GM18507 (cell line): ENCODE measurements at places on chromosomes 5 and 9.

DNA sequence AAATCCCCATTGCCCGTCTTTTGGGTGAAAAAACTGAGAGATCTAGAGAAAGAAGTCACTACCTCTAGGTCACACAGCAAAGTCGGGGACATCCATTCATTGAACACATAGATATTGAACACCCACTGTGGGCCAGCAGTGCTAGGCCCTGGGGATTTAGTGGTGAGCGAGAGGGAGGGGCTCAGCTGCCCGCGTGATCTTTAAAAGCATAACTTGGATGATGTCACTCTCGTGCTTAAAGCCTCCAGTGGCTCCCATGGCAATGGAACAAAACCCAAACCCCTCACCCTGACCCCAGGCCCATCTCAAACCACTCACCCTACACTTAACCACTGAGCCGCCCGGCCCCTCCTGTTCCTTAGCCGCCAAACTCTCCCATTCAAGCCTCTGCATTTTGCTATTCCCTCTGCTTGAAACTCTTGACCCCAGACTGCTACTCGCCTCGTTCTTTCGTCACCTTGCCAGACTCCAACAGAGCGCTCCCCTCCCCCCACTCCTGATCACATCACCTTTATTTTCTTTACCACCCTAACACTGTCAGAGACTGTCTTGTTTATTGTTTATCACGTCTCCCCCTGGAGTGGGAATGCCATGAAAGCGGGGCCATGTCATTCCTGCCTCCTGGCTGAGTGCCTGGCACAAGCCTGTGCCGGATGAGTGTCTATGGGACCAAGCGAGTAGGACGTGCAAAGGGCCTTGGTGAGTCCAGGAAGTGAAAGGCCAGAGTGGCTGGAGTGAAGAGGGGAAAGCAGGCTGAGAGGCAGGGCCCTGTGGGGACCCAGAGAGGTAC lies 710 bp upstream of the PIP5KL1 start:
- no peak for DNase-seq

GRCh38 chr9:107983181-107983603 lies 493.6 kb upstream of the KLF4 start:
- no peak for DNase-seq

DNA sequence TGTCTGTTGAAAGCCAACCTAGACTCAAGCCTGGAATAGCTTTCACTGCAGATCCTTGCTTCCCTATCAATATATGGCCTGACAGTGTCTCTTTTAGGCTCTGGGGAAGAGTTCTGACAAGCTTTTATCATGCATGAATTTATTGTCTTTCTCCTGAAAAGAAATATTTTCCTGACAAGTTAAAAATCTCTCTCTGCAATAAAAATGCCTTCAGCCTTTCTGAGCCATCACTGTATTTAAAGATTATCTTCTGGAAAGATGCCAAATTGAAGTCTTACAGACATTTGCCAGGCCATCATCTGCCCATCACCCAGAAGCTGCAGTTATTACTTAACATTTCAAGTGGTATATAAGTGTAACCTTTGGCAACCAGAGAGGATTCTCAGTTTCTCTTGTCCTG lies 88.1 kb upstream of the HTR1A start:
- DNase-seq: no peak

GRCh38 chr9:91285729-91286353 lies 75.9 kb downstream of the AUH start:
- DNase-seq: no peak

- no peak for DNase-seq
These were observed 11.7 kb downstream of the NIPAL4 start for GRCh38 chr5:157471709-157472108.

GRCh38 chr5:103674251-103674650 lies 111.7 kb upstream of the NUDT12 start:
- no peak for DNase-seq

GRCh38 chr9:82101475-82101874 lies 112.9 kb downstream of the SPATA31D1 start:
- DNase-seq: no peak

DNA sequence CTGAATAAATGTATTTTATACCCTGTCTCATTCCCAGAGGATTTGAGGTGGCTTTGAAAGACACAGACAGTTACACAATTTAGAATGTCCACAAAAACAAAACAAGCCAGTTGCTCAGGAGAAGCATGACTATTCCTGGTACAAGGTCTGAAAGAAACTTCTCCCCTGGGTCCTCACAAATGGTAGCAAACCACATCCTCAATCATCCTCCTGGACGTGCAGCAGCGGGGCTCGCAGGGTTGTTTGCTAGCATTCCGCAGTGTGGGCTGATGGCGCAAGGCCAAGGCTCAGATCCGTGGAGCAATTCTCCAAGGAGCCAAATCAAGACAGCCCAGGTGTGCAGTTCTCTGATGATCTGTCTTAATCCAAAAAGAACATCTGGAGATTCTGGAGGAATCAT lies 210.3 kb downstream of the ACTL7B start:
- DNase-seq: no peak

DNA sequence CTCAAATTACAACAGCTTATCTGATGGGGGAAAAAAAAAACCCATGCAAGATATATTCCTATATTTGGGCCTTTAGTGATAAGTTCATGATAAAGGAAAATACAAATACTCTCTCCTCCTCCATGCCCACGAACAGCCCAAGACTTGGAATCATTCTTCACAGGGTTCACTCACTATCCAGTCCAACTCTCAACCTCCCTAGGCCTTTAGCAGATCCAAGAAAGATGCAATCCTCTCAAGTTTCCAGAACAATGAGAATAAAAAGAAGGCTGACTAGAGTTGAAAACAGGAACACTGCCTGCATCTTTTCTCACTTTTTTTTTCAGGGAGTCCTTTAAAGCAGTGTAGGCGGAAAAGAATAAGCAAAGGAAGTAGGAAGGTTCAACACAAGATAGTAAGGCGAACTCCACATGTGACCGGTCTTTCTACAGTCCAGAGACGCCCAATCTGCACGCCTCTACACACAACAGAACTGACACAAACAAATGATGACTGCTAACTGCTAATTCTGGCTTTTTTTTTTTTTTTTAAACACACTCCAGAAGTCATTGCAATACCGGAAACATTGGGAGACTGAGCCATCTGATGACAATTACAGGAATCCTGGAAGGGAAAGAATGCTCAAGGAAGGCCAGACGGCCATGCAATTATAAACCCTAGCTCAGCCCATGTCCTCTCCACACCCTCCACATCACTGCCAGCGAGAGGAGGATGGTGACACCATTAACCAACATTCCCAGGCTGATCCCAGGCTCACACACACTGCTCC lies 75.4 kb downstream of the BNC2 start:
- DNase-seq: no peak

DNA sequence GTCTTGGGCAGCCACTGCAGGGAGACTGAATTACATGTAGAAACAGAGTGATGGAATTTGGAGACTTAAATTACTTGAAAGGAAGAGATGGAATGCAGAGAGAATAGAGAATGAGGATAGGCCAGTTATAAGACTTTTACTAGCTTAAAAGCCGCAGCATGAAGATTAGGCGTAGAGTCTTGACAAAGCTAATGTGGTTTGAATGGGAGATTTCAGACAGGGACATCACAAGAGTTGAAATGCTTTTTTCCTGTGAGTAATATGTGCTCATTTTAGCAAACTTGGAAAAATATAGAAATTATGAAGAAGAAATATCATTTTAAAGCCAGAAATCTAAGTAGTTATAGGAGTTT lies 7.5 kb downstream of the CENPP start:
- no peak for DNase-seq

- no peak for DNase-seq
These were observed 158.4 kb downstream of the MAN2A1 start for GRCh38 chr5:109848130-109848529.

GRCh38 chr5:42837601-42838000 lies 25.9 kb upstream of the SELENOP start:
- DNase-seq: no peak

- DNase-seq: no peak
These were observed 337.4 kb downstream of the ADAMTS6 start for GRCh38 chr5:65144136-65144871.

DNA sequence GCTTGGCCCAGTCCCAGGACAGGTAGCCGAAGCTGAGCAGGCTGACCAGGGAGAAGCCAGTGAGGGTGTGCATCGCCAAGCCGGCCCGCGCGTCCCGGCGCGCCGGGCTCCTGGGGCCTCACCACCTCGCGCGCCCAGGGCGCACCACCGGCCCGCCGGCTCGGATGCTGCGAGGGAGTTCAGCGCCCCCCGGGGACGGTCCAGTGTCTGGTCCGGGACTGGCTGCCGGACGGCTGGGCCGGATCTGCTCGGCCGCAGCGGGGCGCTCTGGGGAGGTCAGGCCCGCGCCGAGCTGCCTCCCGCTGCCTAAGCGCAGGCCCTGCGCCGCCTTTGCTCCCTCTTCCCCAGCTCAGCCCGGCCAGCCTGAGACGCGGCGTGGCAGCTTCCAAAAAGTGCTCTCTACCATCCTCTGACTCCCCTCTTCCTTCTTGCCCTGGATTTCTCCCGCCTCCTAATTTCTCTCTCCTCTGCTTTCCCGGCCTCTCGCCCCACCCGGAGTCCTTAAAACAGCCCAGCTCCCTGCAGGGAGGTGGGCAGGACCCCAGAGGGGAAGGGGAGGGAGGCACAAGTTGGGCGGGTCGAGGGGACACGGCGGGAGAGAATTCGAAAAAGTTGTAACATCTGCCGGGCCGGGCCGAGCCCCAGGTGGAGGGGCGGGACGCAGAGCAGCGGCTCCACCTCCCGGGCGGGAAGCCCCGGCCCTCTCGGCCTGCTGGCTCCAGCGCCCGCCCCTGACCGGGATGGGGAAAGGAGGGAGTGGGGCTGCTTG lies at the start of gene ARSI:
ARSI (minus strand) TSS at position 605 of the 769 bp plus-strand sequence; CDS start at position 73, 532 bp downstream.
- DNase-seq: no peak

GRCh38 chr9:5305741-5306140 lies 1.2 kb upstream of the RLN2 start:
- no peak for DNase-seq

GRCh38 chr9:134945509-134946275 lies 28.0 kb upstream of the FCN1 start:
- DNase-seq: no peak

DNA sequence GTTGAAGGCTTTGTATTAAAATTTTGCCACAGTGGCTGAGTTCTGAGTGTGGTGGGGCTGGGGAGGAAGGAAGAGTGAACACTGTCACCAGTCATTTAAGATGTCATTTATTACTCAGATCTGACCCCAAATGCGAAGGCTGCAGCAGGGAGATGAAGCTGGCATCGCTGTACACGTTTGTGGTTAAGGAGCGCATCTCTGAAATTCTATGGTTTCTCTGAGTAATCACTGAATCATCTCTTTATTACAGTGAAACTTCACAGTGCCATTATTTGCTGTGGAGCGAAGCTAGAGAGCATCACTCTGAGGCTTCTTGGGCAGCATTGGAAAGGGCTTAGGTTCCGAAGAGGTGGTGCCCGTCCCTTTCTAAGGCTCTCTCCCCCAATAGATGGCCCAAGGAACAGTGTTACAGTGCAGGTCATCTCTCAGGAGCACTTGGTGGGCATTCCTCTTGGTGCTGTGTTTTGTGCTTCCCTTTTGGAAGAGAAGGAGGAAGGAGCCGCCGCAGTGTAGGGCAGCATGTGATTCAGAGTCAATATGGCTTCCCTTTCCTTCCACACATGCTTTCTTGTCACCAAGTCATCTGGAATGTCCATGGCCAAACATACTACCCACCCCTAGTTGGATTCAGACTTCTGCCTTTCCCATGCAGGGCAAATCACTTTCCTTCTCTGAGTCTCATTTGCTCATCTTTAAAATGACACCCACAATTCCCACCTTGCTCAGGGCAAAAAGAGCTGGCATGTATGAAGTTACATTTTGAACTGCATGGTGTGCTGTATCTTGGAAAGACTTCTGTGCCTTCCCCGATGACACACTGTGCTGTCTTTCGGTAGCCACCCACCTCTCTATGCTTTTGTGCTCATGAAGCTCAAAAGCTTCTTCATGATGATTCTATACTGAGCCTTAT lies 9.3 kb upstream of the TEX48 start:
- no peak for DNase-seq

DNA sequence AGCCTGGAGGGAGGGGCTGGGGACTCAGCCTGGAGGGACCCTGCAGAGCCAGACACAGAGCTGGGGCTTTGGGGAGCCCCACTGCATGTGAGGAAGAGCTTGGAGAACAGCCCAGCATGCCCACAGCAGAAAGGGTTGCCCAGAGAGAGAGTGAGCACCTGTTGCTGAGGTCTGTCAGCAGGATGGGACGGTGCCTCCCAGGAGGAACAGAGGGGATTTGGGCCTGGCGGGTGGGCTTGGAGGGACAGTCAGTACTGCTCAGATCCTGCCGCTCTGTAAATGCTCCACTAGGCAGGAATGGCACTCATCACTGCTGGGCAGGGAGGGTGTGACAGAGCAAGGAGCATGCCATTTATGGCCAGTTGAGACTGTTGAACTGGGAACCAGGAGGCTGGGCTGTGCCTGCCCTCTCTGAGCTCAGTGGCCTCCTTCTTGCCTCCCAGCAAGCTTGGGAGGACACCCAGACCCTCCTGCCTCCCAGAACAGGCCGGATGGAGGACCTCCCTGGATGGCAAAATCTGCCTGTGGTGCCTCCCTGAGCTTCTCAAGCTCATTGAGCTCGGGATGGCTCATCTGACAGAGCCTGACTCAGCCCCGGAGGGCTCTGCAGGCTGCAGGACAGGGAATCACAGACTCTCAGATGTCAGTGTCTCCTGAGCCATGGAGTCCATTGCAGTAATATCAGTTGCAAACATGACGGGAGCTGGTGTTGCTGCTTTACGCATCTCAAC lies 786 bp upstream of the HRCT1 start:
- DNase-seq: no peak

- no peak for DNase-seq
These were observed 158.8 kb downstream of the C9orf152 start for GRCh38 chr9:110048976-110049698.

DNA sequence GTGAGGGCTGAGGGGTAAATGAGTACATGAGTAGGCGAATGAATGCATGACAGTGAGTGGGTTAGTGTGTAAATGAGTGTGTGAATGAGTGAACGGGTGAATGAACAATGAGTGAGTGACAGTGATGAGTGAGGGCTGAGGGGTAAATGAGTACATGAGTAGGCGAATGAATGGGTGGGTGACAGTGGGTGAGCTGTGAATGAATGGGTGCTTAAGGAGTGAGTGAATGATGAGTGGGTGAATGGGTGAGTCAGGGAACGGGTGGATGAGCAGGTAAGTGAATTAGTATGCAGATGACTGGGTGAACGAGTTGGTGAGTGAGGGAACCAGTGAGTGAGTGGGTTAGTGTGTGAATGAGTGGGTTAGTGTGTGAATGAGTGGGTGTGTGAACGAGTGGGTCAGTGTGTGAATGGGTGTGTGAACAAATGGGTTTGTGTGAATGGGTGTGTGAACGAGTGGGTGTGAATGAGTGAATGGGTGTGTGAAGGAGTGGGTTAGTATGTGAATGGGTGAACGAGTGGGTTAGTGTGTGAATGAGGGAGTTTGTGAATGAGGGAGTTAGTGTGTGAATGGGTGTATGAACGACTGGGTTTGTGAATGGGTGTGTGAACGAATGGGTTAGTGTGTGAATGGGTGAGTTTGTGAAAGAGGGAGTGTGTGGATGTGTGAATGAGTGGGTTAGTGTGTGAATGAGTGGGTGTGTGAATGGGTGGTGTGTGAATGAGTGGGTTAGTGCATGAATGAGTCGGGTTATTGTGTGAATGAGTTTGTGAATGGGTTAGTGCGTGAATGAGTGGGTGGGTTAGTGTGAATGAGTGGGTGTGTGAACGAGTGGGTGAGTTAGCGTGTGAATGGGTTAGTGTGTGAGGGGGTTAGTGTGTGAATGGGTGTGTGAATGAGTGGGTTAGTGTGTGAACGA lies 32.9 kb downstream of the NKD2 start:
- DNase-seq: no peak

GRCh38 chr5:115551415-115551814 lies 6.8 kb upstream of the FEM1C start:
- no peak for DNase-seq

GRCh38 chr5:124872615-124873014 lies 126.2 kb upstream of the ZNF608 start:
- DNase-seq: no peak
